Spinal cord (tissue), 10 donors: ENCODE measurements at places on chromosomes 4 and X. TPM values are rescaled to one million over a fixed set of nuclear protein-coding genes. Genes with fewer than 3 reads are reported as not detected.

DNA sequence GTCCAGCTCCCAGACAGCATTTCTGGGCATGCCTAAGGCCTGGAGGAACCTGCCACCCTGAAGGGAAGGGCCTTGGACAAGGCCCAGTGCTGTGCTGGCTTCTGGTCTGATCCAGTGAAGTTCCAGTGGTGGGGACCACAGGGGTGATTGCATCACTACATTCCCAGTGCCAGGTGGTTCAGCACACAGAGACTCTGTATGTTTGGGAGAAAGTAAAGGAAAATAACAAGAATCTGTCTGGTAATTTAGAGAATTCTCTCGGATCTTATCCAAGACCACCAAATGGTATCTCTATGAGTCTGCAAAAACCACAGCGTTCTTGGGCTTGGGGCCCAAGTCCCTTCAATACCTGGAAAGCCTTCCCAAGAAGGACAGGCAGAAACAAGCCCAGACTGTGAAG lies 131.8 kb upstream of the MAD2L1 start:
- H3K27me3 ChIP-seq, result no peaks in the 10 kb centered on the region
- H3K36me3 ChIP-seq, result no peaks in the 10 kb centered on the region
- H3K27ac ChIP-seq, result no peak overlapping the region
- H3K4me3 ChIP-seq, result no peak overlapping the region
- no peaks in the 10 kb centered on the region for H3K4me1 ChIP-seq

GRCh38 chrX:141175786-141176185 lies 1.1 kb downstream of the LDOC1 start:
- no peaks in the 10 kb centered on the region for H3K36me3 ChIP-seq

DNA sequence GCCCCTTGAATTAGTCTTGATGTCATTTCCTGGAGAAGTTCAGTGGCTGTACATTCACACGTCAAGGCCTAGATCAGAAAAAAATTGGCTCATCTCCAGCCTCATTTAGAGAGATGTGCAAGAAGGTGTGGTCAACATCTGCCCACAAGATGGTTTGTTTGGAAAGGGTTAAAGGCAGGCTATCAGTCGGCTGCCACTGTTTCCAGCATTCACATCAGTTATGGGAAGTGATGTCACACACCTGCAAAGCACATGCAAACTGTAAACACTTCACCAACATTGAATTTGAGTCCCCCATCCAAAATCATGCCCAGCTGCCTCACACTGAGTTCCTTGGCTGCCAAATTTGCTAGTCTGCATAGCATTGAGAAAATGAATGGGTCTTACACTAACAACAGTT lies 498.3 kb upstream of the INTU start:
- no peaks in the 10 kb centered on the region for H3K27me3 ChIP-seq
- DNase-seq, result no peak
- no peaks in the 10 kb centered on the region for H3K4me1 ChIP-seq

DNA sequence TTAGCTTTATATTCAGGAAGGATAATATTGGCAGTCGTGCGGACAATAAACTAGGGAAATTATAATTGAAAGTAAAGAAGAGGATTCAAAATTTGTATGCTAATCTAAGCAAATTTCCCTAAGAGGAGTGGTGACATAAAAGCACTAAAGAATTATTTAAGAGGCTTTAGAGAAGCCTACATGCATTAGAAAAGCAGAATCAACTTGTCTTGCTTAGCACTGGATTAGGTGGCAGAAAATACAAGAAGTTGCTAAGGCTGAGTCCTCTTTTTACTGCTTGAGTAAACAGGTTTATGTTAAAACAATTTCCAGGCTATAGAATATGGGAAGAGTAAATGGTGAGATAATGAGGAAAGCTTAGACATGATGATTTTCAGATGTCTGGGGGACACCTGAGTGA lies 991.5 kb downstream of the PCDH18 start:
- H3K27ac ChIP-seq, result no peak overlapping the region
- H3K27me3 ChIP-seq, result no peaks in the 10 kb centered on the region
- no peaks in the 10 kb centered on the region for H3K4me1 ChIP-seq
- DNase-seq, result no peak
- H3K4me3 ChIP-seq, result no peak overlapping the region
- H3K36me3 ChIP-seq, result no peaks in the 10 kb centered on the region

GRCh38 chrX:49309401-49309981 lies 6.0 kb downstream of the GAGE10 start:
- H3K4me3 ChIP-seq, result peak overlapping the region; percentile 5
- no peaks in the 10 kb centered on the region for H3K27me3 ChIP-seq
- no peaks in the 10 kb centered on the region for H3K36me3 ChIP-seq
- H3K27ac ChIP-seq, result peak overlapping the region; percentile 64
- no peak for DNase-seq

- no peak overlapping the region for H3K27ac ChIP-seq
- no peaks in the 10 kb centered on the region for H3K27me3 ChIP-seq
- no peak overlapping the region for H3K4me3 ChIP-seq
- H3K36me3 ChIP-seq, result no peaks in the 10 kb centered on the region
- DNase-seq, result no peak
Measured at GRCh38 chr4:151990201-151990600, 229.4 kb upstream of the GATB start.

- H3K27ac ChIP-seq, result no peak overlapping the region
- H3K4me1 ChIP-seq, result no peaks in the 10 kb centered on the region
- no peak overlapping the region for H3K4me3 ChIP-seq
- no peaks in the 10 kb centered on the region for H3K27me3 ChIP-seq
- DNase-seq, result no peak
Measured at GRCh38 chr4:137213372-137214173, 318.7 kb downstream of the PCDH18 start.

- H3K4me3 ChIP-seq, result no peak overlapping the region
- no peaks in the 10 kb centered on the region for H3K4me1 ChIP-seq
- peaks cover 2% of the 10 kb centered on the region for H3K27me3 ChIP-seq
- no peak for DNase-seq
Measured at GRCh38 chrX:95974096-95974470, 710.6 kb upstream of the DIAPH2 start.

- H3K27me3 ChIP-seq, result no peaks in the 10 kb centered on the region
- no peaks in the 10 kb centered on the region for H3K4me1 ChIP-seq
- H3K36me3 ChIP-seq, result no peaks in the 10 kb centered on the region
- no peak for DNase-seq
- H3K27ac ChIP-seq, result no peak overlapping the region
Measured at GRCh38 chr4:22962295-22962694, 269.6 kb downstream of the GBA3 start.

SCML1 gene
- 13.5 TPM for total RNA-seq

TEX13C gene
- total RNA-seq, result not detected

TEC gene
- total RNA-seq, result 2.6 TPM

TLR3 gene
- 8.4 TPM for total RNA-seq

IL1RAPL2 gene
- total RNA-seq, result 3.0 TPM

ERAS gene
- 0.22 TPM for total RNA-seq
